ENCODE measurements at places on chromosomes 16 and 17.

- no peak for DNase-seq
These were observed 11.2 kb upstream of the PLEKHG4 start for GRCh38 chr16:67268136-67268579.

DNA sequence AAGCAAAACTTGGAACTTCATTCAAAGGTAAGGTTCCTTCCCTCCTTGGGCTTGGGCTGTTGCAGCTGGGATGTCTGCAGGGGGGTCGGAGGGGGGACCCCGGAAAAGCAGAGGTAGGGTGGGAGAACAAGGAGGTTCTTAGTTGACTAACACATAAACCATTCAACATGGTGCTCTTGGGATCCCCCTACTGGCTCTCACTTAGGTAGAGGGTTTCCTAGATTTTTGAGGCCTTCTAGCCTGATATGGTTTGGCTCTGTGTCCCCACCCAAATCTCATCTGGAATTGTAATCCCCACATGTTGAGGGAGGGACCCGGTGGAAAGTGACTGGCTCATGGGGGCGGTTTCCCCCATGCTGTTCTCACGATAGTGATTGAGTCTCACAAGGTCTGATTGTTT is 93.9 kb downstream of the RGS9 start:
- DNase-seq, result no peak

DNA sequence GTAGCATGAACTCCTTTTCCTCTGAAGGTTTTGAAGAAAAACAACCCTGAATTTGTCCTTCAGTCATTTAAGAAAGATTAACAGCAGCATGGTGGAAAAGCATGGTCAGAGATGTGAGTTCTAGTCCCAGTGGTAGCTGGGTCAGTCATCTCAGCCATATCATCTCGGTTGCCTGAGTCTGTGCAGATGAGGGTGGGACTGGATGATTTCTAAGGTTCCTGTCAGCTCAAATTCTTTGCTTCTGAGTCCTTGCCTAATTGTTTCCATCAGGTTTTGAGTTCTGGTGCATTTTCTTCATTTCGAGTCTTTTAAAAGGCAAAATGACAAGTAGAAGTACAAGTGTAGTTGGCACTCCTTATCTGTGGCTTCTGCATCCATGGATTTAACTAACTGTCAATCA is 63.9 kb downstream of the TNRC6C start:
- DNase-seq, result no peak

GRCh38 chr17:50330151-50330775 is 15.7 kb upstream of the XYLT2 start:
- no peak for DNase-seq

Data from COR-L47 (cell line).